ENCODE measurements at places on chromosomes 12 and 14. TPM values are rescaled to one million over a fixed set of nuclear protein-coding genes. Genes with fewer than 3 reads are reported as not detected.

CLEC2A gene
- not detected for total RNA-seq

PAPLN gene
- total RNA-seq: 2.5 TPM

KERA gene
- not detected for total RNA-seq

MANSC4 gene
- total RNA-seq: not detected

PLEKHD1 gene
- total RNA-seq: 0.32 TPM

RAB2B gene
- total RNA-seq: 15.1 TPM

BTG1 gene
- 66.9 TPM for total RNA-seq

NID2 gene
- 41.8 TPM for total RNA-seq

PTPRR gene
- 1.2 TPM for total RNA-seq

TMCC3 gene
- total RNA-seq: 1.5 TPM

PRKAG1 gene
- total RNA-seq: 93.8 TPM

PDE3A gene
- 152 TPM for total RNA-seq

MFAP5 gene
- 56.0 TPM for total RNA-seq

RNASE3 gene
- not detected for total RNA-seq

ALG10 gene
- 3.7 TPM for total RNA-seq

ASPG gene
- total RNA-seq: 27.5 TPM

OR6C2 gene
- total RNA-seq: not detected

VRTN gene
- not detected for total RNA-seq

SERPINA12 gene
- not detected for total RNA-seq

DACT1 gene
- total RNA-seq: 2.8 TPM

EIF2S3B gene
- total RNA-seq: 0.62 TPM

PRIMA1 gene
- 10.3 TPM for total RNA-seq

SIRT4 gene
- total RNA-seq: 9.0 TPM

TMEM30B gene
- total RNA-seq: 0.30 TPM

CACNB3 gene
- 6.0 TPM for total RNA-seq

MGAT2 gene
- total RNA-seq: 10.8 TPM

POTEG gene
- not detected for total RNA-seq

NKX2-1 gene
- total RNA-seq: not detected

NRIP2 gene
- 3.2 TPM for total RNA-seq

ANO2 gene
- 19.5 TPM for total RNA-seq

MUCL1 gene
- total RNA-seq: not detected

ETFBKMT gene
- 6.4 TPM for total RNA-seq

ACOT6 gene
- not detected for total RNA-seq

RPS6KL1 gene
- 19.1 TPM for total RNA-seq

TMEM233 gene
- 0.22 TPM for total RNA-seq

HOXC12 gene
- not detected for total RNA-seq

VWF gene
- 244 TPM for total RNA-seq

LRIG3 gene
- 3.8 TPM for total RNA-seq

EMP1 gene
- total RNA-seq: 129 TPM

TGM1 gene
- total RNA-seq: 1.1 TPM

GLS2 gene
- 0.76 TPM for total RNA-seq

IL31 gene
- total RNA-seq: not detected

RAPGEF3 gene
- 37.3 TPM for total RNA-seq

SPIC gene
- total RNA-seq: not detected

TMTC2 gene
- 4.4 TPM for total RNA-seq

TEX22 gene
- total RNA-seq: 2.4 TPM

AQP5 gene
- 0.81 TPM for total RNA-seq

KRT83 gene
- total RNA-seq: not detected

RACGAP1 gene
- 7.3 TPM for total RNA-seq

PLCZ1 gene
- not detected for total RNA-seq

FOXM1 gene
- total RNA-seq: 1.2 TPM

NINJ2 gene
- 8.6 TPM for total RNA-seq

All from Right ventricle myocardium inferior (tissue), 1 donor.